ENCODE measurements at places on chromosomes 11 and 22. TPM values are rescaled to one million over a fixed set of nuclear protein-coding genes. Genes with fewer than 3 reads are reported as not detected.

ZNRF3 gene
- 7.2 TPM for total RNA-seq

TMEM191B gene
- 0.19 TPM for total RNA-seq

HTR3B gene
- total RNA-seq, result not detected

UBE2L6 gene
- total RNA-seq, result 19.6 TPM
